Neural progenitor cell (in vitro differentiated cells): ENCODE measurements at places on chromosomes 4 and X.

DNA sequence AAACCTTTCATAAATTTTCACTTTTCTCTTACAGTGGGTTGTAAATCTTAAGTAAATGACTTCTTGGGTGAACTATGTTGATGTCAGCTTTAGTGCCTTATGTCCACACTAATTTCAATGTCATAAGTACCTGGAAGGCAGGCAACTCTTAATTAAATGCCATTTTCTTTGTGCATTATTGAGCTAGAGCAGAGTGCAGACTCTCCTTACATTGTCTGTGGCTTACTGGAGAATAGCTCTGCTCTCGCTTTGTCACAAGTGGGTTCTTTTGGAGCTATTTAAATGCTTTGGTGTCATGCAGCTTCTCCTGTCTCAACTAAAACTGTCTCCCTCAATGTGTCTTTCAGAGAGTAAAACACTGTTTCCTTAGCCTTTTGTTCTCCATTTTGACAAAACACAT is 411.6 kb downstream of the STIM2 start:
- peak overlapping the region; percentile 75 for H3K27ac ChIP-seq
- H3K4me3 ChIP-seq, result no peak overlapping the region
- DNase-seq, result peak; percentile 52
- H3K4me1 ChIP-seq, result peaks cover 18% of the 10 kb centered on the region

DNA sequence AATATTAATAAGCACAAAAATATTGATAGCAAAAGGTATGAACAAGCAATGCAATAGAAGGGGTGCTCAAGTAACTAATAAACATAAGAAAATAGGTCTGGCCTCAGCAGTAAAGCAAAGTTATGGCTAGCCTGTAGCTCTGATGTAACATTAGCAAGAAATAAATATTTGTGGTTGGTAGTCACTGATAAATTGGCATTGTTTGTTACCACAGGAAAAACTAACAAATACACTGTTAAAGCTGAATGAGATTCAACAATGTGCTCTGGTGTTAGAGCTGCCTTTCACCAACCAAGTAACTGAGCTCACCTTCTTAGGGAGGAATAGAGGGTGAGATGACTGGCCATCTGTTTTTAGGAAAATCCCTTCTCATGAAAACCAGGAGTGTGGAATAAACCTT is 71.4 kb downstream of the AREG start:
- H3K36me3 ChIP-seq, result no peaks in the 10 kb centered on the region
- no peak overlapping the region for H3K4me3 ChIP-seq
- H3K27ac ChIP-seq, result no peak overlapping the region
- DNase-seq, result no peak
- H3K27me3 ChIP-seq, result no peaks in the 10 kb centered on the region

DNA sequence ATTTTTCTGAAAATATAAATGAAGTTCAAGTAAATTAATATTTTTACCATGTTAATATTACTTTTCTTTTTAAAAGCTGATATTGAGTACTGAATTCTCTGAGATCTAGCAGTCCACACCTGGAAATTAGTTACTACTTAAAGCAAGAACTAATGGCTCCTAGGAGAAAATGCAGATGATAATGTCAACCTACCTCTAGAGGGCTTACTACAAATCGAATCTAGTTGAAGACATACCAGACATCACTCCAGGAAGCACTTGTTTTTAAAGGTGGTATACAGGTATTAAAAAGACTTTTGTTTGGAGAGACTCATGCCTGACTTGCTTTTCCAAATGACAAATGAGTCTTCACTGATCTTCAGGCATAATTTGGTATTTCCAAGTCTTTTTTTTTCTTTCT is 516.4 kb upstream of the BOD1L1 start:
- no peaks in the 10 kb centered on the region for H3K4me1 ChIP-seq
- H3K27me3 ChIP-seq, result no peaks in the 10 kb centered on the region
- no peaks in the 10 kb centered on the region for H3K36me3 ChIP-seq
- DNase-seq, result no peak
- H3K27ac ChIP-seq, result no peak overlapping the region

DNA sequence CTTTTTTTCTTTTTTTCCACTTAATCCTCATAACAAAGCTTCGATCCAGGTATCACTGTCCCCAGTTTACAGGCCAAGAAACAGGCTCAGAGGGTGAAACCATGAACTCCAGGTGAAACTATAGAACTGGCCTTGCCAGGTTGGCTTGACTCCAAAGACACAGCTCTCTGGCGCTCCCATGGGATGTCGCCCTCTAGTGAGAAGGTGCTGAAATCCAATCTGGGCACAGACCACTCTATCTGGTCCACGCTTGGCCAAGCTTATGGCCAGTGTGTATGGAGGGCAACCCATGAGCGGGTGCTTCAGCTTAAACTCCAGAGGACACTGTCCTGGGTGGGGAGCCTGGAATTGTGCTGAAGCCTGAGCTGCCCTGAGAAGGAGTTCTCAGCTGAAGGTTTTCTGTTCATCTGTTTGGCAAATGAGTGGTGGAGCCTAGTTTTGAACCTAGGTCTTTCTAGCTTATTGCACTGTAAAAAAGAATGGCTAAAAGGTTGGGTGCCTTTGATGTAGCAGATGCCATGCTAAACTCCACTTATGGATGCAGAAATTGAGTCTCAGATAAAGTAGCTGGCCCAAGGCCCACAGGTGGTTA is 70.5 kb downstream of the SEL1L3 start:
- no peak overlapping the region for H3K27ac ChIP-seq
- no peaks in the 10 kb centered on the region for H3K36me3 ChIP-seq
- H3K4me3 ChIP-seq, result no peak overlapping the region
- DNase-seq, result peak; percentile 46

GRCh38 chr4:80926891-80927290 is 103.6 kb upstream of the BMP3 start:
- H3K4me3 ChIP-seq, result no peak overlapping the region
- DNase-seq, result no peak
- no peaks in the 10 kb centered on the region for H3K27me3 ChIP-seq
- no peak overlapping the region for H3K27ac ChIP-seq
- H3K36me3 ChIP-seq, result no peaks in the 10 kb centered on the region

DNA sequence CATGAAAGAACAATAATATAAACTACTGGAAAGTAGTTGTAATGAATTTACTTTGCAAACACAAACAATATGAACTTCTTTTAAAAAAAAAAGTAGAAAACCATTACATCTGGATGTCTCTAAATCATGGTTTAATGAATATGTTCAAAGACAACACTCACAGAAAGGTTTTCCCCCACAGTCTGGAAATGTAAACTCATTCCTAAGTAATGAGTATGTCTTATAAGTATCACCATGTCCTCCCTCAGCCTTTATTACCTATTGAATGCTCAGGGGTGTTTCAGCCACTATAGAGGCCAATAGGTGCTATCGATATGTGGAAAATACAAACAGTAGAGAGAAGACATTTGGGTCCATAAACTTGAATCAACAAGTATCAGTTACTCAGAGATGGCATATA is 186.7 kb downstream of the PALLD start:
- no peaks in the 10 kb centered on the region for H3K27me3 ChIP-seq
- DNase-seq, result no peak
- no peaks in the 10 kb centered on the region for H3K4me1 ChIP-seq
- no peak overlapping the region for H3K4me3 ChIP-seq

GRCh38 chrX:71440401-71440800 is 74.2 kb downstream of the TAF1 start:
- H3K27me3 ChIP-seq, result no peaks in the 10 kb centered on the region
- H3K27ac ChIP-seq, result no peak overlapping the region
- no peak for DNase-seq
- no peak overlapping the region for H3K4me3 ChIP-seq

- peaks cover 14% of the 10 kb centered on the region for H3K27me3 ChIP-seq
- no peaks in the 10 kb centered on the region for H3K36me3 ChIP-seq
- no peak overlapping the region for H3K4me3 ChIP-seq
- H3K4me1 ChIP-seq, result peaks cover 14% of the 10 kb centered on the region
- DNase-seq, result no peak
- H3K27ac ChIP-seq, result no peak overlapping the region
Measured at GRCh38 chr4:10981576-10981975, 297.0 kb upstream of the CLNK start.

- H3K4me3 ChIP-seq, result no peak overlapping the region
- H3K4me1 ChIP-seq, result peaks cover 15% of the 10 kb centered on the region
- DNase-seq, result no peak
- H3K27ac ChIP-seq, result no peak overlapping the region
- H3K36me3 ChIP-seq, result no peaks in the 10 kb centered on the region
Measured at GRCh38 chr4:23333556-23333945, 556.3 kb downstream of the PPARGC1A start.
